ENCODE measurements at places on chromosomes 7 and 10.

GRCh38 chr7:105289704-105290103 lies 99.0 kb downstream of the SRPK2 start:
- DNase-seq = no peak

DNA sequence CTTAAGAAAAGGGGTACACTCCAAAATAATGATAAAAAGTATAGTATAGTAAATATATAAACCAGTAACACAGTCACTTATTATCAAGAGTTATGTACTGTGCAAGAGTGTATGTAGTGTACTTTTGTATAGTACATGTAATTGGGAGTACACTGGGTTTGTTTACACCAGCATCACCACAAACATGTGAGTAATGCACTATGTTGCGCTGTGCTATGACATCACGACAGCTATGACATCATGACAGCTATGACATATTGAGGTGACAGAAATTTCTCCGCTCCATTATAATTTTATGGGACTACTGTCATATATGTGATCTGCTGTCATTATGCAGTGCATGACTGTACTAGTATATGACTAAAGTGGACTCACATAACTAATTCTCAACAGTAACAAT lies 84.6 kb downstream of the KMT2C start:
- DNase-seq = no peak

- no peak for DNase-seq
These were observed 140.0 kb downstream of the GRK5 start for GRCh38 chr10:119347181-119347974.

GRCh38 chr7:30201161-30201666 lies 66.4 kb downstream of the MTURN start:
- no peak for DNase-seq

GRCh38 chr7:150979713-150980390 lies 1.7 kb upstream of the KCNH2 start:
- no peak for DNase-seq

DNA sequence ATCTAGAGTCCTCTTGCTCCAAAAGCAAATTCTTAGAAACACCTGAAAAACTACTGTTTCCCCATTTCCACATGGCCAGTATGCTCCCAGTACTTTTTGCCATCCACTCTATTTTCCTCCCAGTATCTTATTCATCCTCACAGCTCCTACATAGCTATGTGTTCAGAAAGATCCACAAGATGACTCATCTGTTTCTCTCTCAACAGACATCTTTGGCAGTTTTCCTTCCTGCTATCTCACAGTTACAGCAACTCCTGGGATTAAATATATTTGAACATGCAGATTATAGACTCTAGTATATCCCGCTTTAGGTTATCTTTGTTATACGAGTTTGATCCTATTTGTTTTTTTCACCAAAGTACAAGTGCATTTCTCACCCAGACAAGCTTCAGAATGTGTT lies 675.6 kb upstream of the POT1 start:
- DNase-seq = no peak

DNA sequence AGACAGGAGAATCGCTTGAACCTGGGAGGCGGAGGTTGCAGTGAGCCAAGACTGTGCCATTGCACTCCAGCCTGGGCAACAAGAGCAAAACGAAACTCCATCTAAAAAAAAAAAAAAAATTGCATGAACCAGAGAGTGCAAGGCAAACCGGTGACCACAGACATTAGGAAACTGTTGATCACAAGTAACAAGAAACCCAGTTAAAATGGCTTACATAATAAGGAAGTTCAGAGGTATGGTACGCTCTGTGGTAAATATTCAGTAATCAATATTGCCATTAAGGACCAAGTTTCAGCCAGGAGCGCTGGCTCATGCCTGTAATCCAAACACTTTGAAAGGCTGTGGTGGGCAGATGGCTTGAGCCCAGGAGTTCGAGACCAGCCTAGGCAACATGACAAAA lies 9.2 kb upstream of the NT5C2 start:
- no peak for DNase-seq

- DNase-seq = no peak
These were observed 1.8 kb downstream of the MUC17 start for GRCh38 chr7:101021703-101022102.

DNA sequence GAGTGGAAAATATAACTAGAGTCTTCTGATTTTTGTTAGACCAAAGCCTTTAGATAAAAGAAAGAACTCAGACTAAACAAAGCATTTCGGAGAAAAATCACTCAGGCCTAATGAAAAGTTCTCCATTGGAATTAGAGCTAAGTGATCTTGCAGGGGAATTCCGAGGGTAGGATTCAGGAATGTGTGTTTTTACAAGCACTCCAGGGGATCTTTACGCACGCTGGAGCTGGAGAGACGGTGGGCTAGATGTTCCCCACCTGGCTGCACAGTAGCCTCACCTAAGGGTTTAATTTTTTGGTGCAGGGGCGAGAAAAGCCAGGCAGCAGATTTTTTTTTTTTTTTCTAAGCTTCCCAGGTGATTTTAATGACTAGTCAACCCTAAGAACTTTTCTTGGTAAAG lies 7.9 kb upstream of the PAPSS2 start:
- DNase-seq = no peak

GRCh38 chr7:5229451-5230264 lies 39.6 kb downstream of the WIPI2 start:
- DNase-seq = no peak

DNA sequence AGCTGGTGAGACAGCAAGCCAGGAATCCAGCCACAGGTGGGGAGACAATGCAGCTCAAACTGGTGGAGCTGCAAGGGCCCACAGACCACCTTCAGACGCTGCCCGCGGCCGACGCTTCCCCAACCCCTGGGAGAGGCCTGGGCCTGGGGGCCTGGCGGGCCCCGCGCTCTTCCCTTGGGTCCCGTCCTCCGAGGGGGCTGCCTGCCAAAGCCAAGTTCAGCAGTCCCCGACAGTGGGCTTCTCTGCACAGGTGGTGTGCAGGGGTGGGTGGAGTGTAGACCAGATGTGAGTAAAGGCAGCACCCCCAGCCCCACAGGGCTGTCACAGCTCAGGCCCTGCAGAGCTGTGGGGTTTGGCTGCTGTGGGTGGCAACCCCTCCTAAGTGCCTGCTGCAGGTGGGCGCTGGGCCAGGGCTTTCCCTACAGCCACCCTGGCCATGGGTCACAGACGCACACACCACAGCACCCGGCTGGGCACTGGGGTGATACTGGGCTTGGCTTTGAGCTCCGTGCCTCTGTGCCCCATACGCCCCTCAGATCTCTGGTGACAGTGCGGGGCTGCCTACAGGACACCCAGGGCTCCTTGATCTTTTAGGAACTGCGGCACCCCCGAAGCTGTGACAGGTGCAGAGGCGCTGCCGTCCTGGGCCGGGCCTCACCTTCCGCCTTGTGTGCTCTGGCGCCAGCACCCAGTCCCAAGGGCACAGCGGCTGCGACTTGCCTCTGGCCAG lies 20.5 kb downstream of the BNIP3 start:
- no peak for DNase-seq

- DNase-seq = no peak
These were observed 933 bp upstream of the RNF32 start for GRCh38 chr7:156639426-156640256.

DNA sequence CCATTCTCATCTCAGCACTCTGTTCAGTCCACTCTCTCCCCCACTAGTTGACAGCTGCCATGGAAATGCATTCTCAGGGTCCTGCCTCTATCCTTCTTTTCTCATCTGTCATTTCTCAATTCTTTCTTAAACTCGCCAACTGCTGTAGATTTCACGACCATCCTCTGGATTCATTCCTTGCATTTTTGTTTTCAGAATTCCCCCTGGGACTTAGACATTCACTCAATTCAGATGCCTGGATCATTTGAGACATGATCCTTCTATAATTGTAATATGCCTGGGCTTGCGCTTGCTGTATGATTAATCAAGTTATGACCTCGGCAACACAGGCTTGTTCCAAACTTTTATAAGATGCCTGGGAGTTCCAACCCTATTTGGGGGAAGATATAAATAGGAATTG lies 104.5 kb downstream of the RAB11FIP2 start:
- no peak for DNase-seq

DNA sequence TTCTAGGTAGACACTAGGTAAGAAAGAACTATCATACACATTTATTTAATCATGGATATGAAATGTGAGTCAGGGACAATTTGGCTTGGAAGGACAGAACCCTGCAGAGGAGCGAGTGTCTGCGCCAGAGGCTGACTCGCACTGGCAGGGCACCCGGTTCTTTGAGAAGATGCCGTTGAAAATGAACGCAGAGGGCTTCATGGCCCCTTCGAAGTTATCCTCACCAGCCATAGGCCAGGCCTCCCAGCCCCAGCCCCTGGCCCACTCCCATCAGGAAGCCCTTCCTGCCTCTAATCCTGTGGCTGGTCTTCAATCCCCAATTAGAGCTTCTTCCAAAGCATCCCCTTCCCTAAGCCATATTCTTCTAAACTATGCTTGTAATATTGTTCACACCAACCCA lies 239.8 kb downstream of the TCERG1L start:
- no peak for DNase-seq

DNA sequence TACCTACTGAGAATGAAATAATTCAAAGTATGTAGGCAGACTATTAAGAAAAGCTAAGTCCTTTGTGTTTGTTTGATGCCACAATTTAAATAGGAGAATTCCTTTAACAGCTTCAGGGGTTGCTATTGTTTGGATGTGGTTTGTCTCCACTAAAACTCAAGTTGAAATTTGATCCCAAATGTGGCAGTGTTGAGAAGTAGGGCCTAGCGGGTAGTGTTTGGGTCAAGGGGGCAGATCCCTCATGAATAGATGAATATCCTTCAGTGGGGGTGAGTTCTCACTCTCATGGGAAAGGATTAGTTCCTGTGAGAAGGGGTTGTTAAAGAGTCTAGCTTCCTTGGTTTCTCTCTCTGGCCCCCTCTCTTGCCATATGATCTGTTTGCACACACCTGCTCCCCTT lies 97.0 kb downstream of the HGF start:
- DNase-seq = no peak

GRCh38 chr10:27035163-27035562 lies 65.1 kb downstream of the ANKRD26 start:
- DNase-seq = no peak

- no peak for DNase-seq
These were observed 11.4 kb downstream of the IRF5 start for GRCh38 chr7:128948976-128949760.

DNA sequence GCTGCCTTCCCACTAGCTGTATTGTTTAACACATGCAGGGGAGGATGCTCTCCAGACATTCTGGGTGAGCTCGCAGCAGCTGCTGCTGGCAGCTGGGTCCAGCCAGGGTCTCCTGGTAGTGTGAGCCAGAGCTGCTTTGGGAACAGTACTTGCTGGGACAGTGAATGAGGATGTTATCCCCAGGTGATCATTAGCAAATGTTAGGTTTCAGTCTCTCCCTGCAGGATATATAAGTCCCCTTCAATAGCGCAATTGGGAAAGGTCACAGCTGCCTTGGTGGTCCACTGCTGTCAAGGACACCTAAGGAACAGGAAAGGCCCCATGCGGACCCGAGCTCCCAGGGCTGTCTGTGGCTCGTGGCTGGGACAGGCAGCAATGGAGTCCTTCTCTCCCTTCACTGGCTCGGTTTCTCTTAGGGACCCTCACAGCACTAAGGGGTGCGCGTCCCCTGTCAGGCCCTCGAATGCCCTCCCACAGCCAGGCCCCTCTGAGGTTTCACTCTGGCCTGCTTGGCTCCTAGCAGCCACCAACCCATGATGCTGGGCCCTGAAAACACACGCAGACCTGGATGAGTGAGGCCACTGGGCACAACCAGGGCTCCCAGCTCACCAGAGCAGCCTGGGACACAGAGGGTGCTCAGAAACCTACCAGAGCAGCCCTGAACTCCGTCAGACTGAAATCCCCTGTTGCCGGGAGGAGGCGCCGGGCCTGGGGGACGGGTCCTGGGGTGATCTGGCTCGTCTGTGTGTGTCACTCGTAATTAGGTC lies 173.0 kb upstream of the LANCL2 start:
- DNase-seq = no peak

GRCh38 chr10:86775056-86775869 lies 18.8 kb downstream of the BMPR1A start:
- DNase-seq = no peak

GRCh38 chr10:49001402-49001801 lies 61.8 kb upstream of the LRRC18 start:
- no peak for DNase-seq

- no peak for DNase-seq
These were observed 32.3 kb downstream of the RPS24 start for GRCh38 chr10:78066012-78066411.

DNA sequence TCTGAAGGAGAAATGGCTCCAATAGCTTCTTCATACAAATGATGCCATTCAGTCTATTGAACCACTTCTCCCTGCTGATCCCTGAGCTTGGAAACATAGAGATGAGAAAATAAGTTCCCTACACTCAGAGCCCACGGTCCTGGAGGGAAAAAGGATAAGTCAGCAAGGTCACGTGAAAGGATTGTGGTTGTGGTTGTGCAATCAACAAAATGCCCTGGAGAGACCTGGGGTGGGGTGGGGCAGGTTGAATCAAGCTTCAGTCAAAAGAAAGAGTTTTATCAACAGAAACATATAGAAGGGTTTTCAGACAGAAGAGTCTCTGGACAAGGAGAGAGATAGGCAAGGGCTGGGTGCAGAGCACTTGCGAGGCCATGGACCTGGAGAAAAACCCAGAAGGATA lies 30.1 kb downstream of the C10orf90 start:
- DNase-seq = no peak

- DNase-seq = no peak
These were observed 96.6 kb upstream of the CACUL1 start for GRCh38 chr10:118851062-118852035.

DNA sequence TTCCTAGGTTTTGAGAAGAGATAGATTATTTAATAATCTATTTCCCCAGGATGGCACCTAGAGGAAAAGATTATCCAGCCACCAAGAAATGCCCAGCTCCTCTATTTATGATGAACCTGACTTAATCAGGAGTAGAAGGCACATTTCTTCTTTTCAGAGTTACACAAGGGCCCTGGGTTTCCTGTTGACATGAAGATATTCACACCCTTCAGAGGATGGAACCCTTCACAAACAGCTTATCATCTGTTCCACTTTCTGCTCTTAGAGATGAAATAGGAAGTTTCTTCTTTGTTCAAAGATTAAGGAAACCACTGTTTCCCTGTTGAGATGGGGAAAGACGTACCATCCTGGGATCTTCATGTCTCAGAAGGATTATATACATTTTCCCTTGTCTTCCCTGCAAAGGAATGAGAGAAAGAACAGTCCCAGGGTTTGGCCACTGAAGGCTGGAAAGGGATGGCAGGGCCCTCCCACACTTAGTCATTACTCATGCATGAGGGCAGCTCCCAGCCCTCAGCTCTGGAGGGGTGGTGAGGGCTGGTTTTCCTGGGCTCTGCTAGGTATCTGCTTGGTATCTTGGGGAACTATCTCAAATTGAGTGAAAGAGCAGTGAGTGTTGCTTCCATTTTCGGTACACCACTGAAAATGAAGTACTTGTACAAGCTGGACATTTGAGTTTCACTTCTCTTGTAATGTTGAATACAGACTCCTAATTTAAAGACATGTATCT lies 64.0 kb downstream of the MTPAP start:
- no peak for DNase-seq

- DNase-seq = no peak
These were observed 39.0 kb upstream of the EMX2 start for GRCh38 chr10:117503244-117504205.

Data from progenitor cell of endocrine pancreas (in vitro differentiated cells).